CD8-positive, alpha-beta T cell (primary cell): ENCODE measurements at places on chromosomes 6 and 20.

- DNase-seq = peak; percentile 22
Observed at GRCh38 chr20:47487175-47487917, 14.3 kb upstream of the NCOA3 start.

GRCh38 chr6:143529095-143529494, 17.6 kb upstream of the FUCA2 start:
- DNase-seq = no peak

GRCh38 chr6:37200085-37200484, 30.1 kb downstream of the PIM1 start:
- no peak for DNase-seq

- DNase-seq = no peak
Observed at GRCh38 chr6:167691533-167692312, 135.0 kb upstream of the AFDN start.

DNA sequence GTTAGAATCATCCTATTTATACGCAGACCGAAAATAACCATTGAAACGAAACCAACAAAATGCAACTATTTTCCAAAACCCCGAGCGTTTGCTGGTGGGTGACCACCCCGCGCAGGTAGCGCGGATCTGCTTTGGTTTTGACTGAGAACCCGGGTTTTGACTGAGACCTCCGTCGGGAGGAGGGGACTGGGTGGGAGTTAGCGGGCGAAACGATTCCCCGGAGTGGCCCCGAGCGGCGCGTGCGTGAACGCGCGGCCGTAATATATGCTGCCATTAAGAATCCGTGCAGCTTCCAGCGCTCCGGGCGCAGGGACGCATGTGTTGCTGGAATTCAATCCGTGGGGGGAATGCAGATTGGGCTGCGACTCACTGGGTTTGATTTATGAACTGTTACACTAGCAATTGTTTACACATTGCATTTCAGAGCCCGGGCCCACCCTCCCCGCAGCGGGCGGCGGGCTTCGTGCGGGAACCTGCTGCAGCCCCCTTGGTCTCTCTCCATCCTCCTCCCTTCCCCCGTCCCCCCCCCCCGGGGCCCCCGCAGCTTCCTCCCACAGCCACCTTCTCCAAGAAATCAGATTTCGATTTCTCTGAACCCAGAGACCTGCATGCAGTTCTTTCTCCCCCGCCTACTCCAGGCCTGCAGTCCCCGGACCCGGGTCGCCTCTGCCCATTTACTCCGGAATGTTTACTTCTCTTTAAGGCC, 9.9 kb downstream of the NRN1 start:
- peak; percentile 44 for DNase-seq

- no peak for DNase-seq
Observed at GRCh38 chr6:31092238-31092637, 20.1 kb downstream of the C6orf15 start.

- no peak for DNase-seq
Observed at GRCh38 chr6:71406865-71407860, 118.6 kb downstream of the OGFRL1 start.

DNA sequence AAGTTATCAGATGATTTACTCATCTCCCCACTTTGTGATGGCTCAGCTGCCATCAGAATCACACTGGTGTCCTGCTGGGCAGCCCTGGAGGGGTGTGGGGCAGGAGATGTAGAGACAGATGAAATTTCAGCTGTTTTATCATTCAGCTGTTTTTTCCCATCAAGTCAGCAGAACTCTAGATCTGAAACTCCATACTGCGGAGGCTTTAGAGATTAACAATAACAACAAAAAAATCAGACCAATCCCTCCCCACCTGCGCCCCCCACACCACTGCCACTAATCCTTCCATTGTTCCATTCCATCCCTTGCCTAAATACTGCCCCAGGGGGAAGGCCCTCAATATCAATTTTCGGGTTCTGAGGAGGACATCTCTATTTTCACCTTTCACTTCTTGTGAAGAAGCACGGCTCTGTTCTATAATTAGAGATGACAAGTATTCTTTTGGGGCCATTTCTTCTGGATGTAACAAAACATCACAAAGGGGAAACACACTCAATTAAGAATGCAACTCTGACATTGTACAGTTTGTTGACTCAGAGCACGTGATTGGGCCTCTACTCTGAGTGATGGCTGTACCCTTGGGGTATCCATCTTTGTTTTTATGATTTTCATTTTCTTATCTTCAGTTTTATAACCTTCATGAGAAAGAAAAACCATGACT, 396.3 kb downstream of the ZFAND3 start:
- no peak for DNase-seq

DNA sequence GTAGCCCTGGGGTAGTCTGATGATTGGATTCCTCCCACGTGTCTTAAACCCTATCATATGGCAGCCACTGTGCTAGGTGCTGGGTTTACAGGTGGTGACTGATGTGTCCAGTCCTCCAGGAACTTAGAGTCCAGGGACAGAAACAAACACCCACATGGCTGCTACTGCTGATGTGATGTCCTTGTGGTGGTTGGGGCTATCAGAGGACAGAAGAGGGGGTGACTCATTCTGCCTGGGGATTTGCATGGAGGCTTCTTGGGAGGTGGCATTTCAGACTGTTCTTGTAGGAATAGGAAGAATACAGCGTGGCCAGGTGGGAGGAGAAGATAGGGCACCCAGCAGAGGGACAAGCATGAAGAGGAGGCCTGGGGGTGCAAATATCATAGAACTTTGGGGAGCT, 9.8 kb downstream of the RAET1G start:
- DNase-seq = no peak

DNA sequence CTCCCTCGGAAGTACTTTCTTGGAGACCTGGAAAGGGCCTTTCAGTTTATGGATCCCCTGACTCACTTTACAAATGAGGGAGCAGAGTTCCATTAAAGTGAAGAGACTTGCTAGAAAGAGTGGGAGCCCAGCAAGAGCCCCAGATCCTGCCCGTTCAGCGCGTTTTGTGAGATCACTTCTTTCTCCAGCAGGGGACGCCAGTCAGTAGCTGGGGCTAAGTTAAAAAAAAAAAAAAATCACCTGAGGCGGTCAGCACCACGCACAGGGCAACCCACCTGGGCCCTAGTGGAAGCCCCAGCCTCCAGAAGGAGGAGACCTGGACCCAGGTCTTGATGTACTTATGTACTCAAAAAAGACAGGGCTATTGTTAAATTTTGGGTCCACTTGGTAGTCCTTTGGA, 274.5 kb upstream of the RNF24 start:
- no peak for DNase-seq

DNA sequence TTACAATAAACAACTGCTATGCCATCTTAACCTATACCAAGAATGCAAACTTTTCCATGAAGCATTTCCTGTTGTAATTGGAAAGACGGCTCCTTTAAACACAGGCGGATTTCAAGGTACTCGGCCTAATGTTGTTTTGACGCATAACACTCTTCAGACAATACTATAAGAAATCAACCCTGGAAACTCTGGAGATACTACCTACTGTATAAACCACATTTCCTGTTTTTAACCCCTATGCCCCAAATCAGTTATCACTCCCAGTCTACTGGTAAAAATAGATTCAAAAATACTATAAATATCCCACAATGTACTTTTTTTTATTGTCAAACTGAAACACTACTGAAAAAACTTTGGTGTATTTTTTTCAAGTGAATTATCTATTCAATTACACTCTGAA, 118.1 kb downstream of the IRF4 start:
- no peak for DNase-seq

- no peak for DNase-seq
Observed at GRCh38 chr6:153099636-153100035, 31.4 kb downstream of the RGS17 start.

DNA sequence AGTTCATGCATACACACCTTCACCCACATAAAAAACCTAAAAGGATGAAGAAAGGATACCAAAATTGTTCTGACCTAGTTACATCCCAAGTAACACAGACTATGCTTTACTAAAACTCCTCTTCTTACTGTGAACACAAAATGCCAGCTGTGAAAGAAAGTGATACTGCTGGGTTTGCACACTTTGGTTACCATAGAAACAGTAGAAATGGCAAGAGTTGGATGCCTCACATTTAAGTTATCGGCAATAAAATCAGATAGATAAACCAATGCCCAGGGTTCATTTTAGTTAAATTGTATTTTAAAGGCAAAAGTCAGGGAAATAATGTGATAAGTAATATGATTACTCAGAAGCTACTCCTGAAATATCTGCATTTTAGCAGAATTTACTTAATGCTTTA, 161.9 kb downstream of the CDK19 start:
- no peak for DNase-seq

DNA sequence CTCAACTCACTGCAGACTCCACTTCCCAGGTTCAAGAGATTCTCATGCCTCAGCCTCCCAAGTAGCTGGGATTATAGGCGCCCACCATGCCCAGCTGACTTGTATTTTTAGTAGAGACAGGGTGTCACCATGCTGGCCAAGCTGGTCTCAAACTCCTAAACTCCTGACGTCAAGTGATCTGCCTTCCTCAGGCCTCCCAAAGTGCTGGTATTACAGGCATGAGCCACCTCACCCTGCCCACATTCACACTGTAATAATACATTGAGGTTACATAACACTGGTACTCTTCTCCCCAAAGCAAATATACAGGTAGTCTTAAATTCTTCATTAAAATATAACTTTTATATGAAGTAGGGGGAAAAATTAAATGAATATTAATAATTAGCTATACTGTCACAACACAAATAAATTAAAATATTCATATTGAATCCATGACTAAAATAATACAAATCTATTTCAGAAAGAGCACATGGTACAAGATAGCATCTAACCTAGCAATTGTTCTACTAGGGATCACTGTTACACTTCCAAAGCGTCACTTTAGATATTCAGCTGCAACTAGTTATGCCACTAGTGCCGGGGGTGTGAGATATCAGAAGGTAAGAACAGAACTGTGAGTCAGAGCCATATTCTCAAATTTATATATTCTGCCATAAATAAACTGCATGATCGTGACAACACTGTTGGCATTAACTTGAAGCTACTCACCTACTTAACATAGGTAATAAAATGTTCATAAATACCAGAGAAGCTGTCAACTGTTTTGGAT, 169.1 kb upstream of the SHLD1 start:
- DNase-seq = no peak

GRCh38 chr6:111569951-111570350, 35.7 kb downstream of the TRAF3IP2 start:
- DNase-seq = no peak

DNA sequence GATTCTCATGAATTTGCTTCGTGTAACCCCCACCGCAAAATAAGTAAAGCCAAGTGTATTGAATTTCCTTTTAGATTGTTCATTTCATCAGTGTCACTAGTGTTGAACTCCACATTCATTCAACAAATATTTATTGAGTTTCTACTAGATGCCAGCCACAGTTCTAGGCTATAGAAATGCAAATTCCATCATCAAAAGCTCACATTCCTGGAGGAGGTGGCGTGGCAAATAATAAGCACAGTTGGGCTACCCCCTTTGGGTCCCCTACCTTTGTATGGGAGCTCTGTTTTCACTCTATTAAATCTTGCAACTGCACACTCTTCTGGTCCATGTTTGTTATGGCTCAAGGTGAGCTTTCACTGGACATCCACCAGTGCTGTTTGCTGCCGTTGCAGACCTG, 12.7 kb upstream of the ME1 start:
- no peak for DNase-seq

DNA sequence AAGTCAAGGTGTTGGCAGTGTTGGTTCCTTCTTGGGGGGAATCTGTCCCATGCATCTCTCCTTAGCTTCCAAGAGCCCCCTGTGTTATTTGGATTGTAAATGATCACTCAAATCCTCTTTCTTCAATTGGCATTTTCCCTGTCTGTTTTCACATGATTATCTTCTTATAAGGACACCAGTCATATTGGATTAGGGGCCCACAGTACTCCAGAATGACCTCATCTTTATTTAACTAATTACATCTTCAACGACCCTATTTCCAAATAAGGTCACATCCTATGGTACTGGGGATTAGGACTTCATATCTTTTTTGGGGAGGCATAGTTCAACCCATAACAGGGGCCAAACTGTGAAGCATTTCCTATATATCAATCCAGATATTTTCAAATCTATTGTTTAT, 57.3 kb downstream of the PTPRA start:
- no peak for DNase-seq

DNA sequence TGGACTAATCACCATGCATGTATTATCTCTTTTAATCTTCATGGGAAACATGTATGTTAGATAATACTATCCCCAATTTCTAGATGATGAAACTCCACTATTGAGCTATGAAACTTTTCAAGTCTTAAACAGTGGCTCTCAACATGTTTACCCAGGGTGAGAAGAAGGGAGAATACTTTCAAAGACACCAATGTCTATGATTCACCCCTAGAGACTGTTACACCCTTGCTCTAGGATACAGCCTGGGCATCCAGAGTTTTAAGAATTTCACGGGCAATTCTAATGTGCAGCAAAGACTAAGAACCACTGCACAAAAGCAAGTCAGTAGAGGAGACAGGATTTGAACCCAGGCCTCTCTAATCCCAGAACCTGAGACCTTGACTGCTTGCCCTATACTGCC, 47.8 kb downstream of the GFOD1 start:
- no peak for DNase-seq

GRCh38 chr6:101832371-101832770, 438.9 kb downstream of the GRIK2 start:
- DNase-seq = no peak

GRCh38 chr6:33672808-33673207, 38.7 kb downstream of the UQCC2 start:
- DNase-seq = no peak

- no peak for DNase-seq
Observed at GRCh38 chr6:144566868-144567615, 281.9 kb downstream of the UTRN start.

DNA sequence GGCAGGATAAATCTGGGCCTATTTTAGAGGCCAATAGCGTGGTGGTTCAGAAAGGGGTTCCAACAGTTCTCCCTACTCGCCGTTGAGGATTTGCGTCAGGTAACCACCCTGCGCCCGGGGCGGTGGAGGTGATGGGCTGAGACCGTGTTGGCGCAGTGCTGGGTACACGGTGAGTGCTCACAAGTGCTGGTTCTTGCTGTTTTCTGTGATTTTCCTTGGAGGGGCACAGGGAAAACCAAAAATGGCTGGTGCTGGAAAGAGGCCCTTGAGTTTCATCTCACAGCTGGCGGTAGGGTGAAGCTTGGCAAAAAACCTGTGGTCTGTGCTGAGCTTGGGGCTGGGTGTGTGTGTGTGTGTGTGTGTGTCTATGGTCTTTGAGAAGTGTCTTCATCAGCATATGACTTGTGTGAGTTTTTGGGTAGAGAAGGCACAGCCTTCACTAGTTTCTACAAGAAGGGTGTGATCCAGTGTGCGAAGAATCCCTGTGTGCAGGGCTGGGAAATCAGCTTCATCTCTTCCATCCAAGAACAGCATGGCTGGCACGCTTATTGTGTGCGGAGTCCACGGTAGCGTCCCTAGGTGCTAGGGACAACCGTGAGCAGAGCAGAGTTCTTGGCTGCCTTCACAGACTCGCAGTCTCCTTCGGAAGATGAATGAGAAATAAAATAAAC, 35.3 kb upstream of the SCRT2 start:
- no peak for DNase-seq

- DNase-seq = no peak
Observed at GRCh38 chr6:25369036-25369432, 89.9 kb downstream of the CARMIL1 start.

DNA sequence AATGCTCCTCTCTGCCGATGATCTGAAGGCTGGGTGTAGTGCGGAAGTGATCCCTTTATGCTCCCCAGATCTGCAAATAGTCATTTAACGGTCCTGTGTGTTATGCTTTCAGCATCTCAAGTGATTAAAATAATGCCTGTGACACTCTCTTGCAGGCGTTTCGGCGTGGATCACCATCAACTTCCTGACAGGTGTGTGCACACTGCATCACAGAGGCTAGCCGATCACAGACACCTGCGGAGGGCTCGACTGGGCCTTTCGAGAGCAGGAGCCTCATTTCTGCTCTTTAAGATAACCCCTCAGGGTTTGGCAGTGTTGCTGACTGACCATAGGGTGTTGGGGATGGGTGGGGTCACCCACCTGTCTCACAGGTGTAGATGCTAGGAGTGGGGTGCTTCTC, 20.0 kb downstream of the ENTPD6 start:
- DNase-seq = no peak
